ENCODE measurements at places on chromosomes 12 and 14.
A peak's percentile ranks its signal among the peaks of the same experiment; 100 is the strongest.

- DNase-seq = peak; percentile 99
Measured at GRCh38 chr12:95217377-95218149, at the start of the genes FGD6 and VEZT. FGD6 (minus strand) TSS chr12:95217467; CDS start chr12:95217240, 227 bp downstream. VEZT (plus strand) TSS chr12:95217807; CDS start chr12:95217851, 44 bp downstream.

GRCh38 chr12:115936997-115937916, 340.2 kb downstream of the MED13L start:
- no peak for DNase-seq

- DNase-seq = peak; percentile 60
Measured at GRCh38 chr12:55818886-55819285, 1.0 kb downstream of the ORMDL2 start.

GRCh38 chr12:52682938-52683574, 2.8 kb upstream of the KRT1 start:
- DNase-seq = no peak

- no peak for DNase-seq
Measured at GRCh38 chr12:124191966-124192365, 102.9 kb upstream of the RFLNA start.

DNA sequence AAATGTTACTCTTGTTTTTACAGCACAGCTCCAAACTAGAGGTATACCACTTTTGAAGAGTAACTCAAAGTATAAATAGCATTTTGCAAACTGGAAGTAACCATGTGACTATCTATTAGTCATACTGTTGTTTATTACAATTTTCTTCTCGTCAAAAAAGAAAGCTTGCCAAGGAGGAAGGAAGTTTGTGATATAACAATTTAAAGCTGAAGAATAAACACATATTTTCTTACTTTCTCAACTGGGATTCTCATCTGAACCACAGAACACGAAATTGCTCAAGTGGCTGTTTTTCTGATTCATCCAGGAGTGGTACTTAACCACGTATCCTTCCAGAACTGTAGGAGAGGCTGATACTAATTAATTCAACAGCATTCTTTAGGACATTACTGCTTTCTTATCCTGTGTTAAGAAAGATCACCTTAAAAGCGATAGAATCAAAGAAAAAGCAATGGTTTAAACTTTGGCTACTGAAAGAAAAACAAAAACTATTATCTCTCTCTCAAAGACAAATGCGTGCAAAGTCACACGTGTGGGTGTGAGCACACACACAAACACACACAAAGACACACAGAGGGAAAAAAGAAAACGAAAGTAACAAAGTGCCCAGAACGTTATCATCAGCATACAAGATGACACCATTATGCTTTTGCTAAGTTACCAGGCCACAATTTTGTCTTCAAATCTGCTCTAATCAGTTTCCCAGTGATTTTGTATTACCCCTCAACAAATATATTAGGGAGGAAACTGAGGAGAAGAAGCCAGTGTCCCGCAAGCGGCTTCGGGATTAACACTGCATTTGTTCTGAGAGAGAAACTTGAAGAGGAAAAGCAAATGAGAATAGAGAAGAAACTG, at the start of gene CLEC2B:
Gene CLEC2B (minus strand): TSS at position 48 of the 855 bp plus-strand sequence.
- peak; percentile 76 for DNase-seq

GRCh38 chr12:2317772-2318171, 265.0 kb downstream of the CACNA1C start:
- no peak for DNase-seq

DNA sequence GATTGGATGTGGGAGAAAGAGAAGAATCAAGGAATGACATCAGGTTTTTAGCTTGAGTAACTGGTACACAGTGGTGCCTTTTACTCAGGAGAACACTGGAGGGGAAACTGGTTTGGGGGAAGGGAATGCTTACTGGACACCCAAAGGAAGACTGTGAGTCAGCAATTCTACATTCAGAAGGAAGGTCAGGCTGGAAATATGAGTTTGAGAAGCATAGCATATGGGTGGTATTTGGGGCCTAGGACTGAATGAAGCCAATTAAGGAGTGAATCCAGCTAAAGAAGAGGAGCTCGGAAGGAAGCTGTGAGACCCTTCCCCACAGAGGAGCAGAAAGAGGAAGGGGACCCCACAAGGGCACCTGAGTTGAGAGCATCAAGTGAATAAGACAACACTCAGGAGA, 35.4 kb downstream of the DMAC2L start:
- DNase-seq = peak; percentile 76

- DNase-seq = no peak
Measured at GRCh38 chr14:74599946-74600345, 12.1 kb downstream of the LTBP2 start.

DNA sequence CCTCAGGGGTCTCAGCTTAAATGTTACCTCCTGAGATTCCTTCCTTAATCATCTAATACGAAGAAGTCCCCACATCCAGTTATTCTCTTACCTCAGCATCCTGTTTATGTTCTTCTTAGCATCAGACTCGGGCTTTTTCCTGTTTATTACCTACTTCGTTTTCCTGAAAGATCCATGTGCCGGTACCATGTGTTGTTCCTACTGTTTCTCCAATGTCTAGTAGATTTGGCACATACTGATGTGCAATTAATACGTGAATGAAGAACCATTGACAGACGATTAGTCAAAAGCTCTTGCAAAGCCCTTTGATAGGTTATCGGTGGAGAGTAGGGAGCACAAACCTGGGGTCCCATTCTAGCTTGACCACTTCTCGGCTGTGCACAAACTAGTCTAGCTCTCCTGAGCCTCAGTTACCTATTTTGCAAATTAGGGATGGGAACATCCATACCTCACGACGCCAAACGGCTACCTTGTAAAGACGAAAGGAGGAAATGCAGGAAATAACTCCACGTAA, 735 bp upstream of the MAPKAPK5 start:
- DNase-seq = no peak

DNA sequence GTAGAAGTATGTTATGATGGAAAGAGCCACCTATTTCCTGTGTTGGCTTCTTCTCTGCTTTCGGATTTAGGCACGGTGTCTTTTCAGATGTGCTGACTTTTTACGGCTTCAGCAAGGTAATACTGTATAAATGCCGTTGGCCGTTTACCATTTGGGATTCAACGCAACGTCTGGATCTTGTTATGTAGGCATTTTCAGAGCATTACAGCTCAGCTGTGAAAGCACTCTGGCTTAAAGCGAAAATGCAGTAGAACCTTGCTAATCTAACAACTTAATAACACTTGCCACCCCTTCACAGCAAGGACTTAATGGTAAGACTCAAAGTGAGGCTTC, 229.9 kb downstream of the EFCAB11 start:
- peak; percentile 44 for DNase-seq

DNA sequence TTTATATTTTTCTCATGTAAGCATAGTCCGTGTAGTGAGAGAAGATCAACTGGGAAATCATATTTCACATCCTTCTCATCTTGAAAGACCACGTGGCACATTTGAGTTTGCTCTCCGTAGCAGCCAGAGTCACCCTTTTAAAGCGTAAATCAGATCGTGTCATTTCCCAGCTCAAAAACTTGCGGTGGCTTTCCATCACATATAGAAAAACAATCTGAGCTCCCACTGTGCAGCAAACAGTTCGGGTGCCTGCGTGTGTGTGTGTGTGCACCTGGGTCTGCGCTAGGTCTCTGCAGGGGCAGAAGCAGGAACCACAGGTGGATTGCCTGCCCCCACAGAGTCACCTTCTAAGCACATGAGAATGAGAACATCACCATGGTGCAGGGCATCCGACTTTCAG, 338.2 kb downstream of the TRHDE start:
- DNase-seq = no peak

DNA sequence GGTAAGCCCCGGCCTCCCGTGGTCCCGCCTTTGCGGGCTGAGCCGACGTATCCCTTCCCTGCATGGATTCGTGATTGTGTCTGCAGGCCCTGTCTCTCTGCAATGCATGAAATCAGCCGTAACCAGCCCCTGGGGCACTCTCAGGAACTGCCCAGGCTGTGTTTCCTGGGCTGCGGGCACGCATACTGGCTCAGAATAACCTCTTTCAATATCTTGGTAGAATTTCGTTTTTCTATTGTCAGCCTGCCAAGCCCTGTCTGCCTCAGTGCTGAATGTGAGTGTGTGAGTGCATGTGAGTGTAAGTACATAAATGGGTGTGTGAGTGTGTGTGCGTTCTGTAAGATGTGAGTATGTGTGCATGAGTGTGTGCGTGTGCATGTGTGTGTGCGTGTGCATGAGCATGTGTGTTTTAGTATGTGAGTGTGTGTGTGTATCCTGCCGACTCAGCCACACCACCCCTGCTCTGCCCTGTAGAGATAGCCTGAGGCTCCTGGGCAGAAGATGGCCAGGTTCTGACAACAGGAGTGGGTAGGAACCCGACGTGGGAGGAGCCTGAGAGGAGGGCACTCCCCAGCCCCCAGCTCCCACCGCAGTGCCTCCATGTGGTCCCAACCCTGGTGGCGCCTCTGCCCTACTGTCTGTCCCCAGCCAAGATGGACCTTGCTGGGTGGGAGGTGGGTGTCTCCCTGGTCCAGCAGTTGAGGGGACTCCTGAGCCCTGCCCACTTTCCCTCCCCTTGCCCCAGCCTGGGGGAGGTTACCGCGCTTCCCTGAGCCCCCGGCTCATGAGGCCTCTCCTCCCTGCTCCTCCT, 268.8 kb downstream of the ADGRD1 start:
- no peak for DNase-seq

DNA sequence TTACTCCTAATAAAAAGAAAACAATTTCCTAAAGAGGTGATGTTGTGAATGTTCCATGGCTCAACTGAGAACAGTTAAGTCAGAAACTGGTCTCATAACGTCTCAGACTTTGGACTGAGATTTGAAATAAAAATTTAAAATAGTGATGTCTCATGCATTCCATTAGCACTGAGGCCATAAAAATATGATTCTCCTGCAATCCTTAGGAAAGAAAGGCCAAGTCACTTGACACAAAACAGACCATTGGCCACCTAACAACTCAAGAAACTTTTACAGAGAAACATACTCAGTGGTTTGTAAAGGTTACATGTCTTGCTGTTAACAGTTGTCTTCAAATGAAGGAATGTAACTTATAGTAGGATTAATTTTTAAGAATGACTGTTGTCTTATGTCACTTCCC, 58.1 kb downstream of the STAB2 start:
- peak; percentile 64 for DNase-seq

DNA sequence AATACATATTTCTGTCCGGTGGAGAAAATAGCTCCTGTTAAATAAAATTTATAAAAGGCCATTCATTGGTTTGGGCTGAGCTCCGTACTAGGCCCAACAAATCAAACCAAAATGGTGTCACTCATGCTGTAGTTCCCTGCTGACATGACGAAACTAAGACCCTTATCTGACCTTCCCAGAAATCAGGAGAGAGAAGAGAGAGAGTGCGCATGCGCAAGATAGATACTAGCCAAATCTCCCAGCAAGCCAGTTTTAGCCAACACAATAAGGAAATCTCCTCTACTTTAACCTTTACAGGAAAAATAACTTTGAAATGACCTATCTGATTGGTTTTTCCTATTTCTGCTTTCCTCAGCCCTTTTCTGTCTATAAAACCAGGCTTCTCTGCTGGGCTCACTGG, 152.7 kb upstream of the RMST start:
- DNase-seq = no peak

GRCh38 chr12:82596483-82596882, 90.2 kb upstream of the TMTC2 start:
- no peak for DNase-seq

GRCh38 chr12:28975564-28976340, 173.3 kb upstream of the FAR2 start:
- DNase-seq = no peak

DNA sequence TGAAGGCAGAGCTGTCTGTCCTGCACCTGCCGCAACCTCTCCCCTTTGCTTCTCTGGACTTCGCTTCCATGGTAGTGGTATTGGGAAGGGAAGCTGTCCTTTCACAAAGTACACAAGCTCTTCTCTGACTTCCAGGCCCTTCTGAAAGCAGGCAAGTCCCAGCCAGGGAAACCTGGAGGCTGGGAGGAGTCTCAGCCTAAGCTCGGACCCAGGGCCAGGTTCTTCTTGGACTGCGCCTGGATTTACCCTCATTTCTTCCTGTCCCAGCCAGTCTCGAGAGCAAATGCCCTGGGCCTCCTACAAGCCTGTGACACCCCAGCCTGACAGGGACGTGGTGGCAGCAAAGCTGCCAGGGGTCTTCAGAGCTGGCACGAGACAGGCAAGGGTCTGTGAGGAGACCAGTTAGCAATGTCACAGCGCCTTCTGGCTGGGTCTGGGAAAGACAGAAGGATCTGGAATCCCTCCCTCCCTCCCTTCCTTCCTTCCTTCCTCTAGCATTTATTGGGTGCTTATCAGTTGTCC, 22.4 kb downstream of the ISCA2 start:
- DNase-seq = no peak

- DNase-seq = no peak
Measured at GRCh38 chr12:83958997-83959396, 953.6 kb downstream of the SLC6A15 start.

DNA sequence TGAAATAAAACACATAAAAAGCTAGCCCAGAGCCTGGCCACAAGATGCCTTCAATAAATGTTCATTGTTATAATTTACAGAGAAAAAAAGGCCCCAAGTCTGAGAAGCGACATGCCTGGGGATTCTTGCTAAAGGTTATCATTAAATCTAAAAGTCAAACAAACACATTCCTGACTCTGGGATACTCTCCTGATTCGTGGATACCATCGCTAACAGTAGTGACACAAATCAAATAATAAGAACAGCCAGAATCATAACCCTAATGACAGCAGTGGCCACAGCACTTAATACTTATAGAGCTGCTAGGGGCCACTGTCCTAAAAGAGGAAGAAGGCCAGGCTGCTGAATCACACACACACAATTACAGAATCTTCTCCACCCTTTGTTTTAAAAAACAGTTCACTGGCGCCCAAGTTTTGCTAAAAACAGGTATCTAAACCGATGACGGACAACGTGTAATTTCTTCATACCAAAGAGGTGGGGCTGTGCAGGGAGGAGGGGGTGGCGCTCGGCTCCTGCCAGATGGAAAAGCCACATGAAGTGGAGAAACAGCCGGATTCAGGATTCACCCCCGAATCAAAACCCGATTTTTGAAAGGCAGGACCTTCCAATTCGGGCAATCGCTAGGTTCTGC, 1.2 kb downstream of the CLIP1 start:
- DNase-seq = peak; percentile 45

DNA sequence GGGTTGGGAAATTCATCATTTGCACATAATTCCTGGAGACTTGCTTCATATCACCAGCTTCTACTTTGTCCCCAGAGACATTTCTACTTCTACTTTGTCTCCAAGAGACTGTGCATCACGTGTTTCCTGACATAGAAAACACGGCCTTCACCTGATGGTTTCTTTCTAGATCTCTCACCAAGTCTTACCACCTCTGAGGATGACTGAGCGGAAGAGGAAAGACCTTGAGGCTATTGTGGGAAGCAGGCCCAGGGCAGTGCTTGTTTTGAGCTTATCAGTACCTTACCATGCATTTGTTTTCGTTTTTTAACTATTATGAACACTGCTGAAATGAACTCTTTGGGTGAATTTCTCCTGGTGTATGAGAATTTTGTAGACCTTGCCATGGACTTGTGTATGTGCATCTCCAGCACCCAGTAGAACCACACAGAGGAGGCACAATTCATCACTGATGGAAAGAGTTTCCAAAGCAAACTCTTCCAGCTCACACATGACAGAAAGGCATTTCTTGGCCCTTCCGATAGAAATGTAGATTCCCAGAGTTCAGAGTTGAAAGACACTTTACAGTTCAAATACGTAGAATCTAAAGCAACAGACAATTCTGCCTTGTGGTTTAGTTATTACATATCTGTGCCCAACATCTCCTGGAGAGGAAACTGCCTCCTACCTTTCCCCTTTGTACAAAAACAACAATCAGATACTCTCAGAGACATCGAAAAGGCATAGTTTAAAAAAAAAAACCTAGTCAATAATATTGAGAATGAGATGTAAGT, 434.7 kb downstream of the FUT8 start:
- DNase-seq = no peak

GRCh38 chr12:106769078-106769477, 5.4 kb upstream of the RIC8B start:
- peak; percentile 80 for DNase-seq

- peak; percentile 81 for DNase-seq
Measured at GRCh38 chr14:62443796-62444195, 601.5 kb downstream of the KCNH5 start.
